Natural killer cell treated with Interleukin-12 subunit alpha and Interleukin-12 subunit beta and Interleukin-15 and Interleukin-18, amount 100 ng/mL, for 72 hours (primary cell): ENCODE measurements at places on chromosomes 7 and 10. TPM values are rescaled to one million over a fixed set of nuclear protein-coding genes. Genes with fewer than 3 reads are reported as not detected.

Gene ATP6V0E2
- 32.6 TPM for total RNA-seq

Gene OPN1SW
- not detected for total RNA-seq

Gene ARHGAP22
- total RNA-seq = 1.8 TPM

Gene NRG3
- not detected for total RNA-seq

Gene ZNF138
- total RNA-seq = 11.6 TPM

Gene CLDN3
- total RNA-seq = not detected

Gene SPDYE6
- not detected for total RNA-seq

Gene CNPY1
- not detected for total RNA-seq

Gene ZNF736
- 17.7 TPM for total RNA-seq

DNA sequence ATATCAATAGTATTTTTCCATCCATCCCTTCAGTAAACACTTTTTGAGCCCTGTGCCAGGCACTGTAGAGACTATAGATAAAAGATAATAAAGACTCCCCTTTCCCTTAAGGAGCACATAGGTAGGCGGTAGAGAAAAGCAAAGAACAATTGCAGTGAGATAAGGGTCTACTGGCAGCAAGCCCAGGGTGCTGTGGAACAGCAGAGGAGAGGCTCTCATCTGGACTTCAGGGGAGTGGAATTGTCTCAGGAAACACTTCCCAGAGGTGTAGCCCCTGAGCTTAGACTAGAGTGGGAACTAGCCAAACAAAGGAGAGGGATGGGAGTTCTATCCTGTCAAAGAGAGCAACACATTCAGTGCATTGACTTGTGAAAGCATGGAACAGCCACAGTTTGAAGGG lies 102.0 kb downstream of the NRF1 start:
- H3K36me3 ChIP-seq = peaks cover 28% of the 10 kb centered on the region
- no peak for DNase-seq
- H3K27me3 ChIP-seq = no peaks in the 10 kb centered on the region
- H3K4me1 ChIP-seq = no peaks in the 10 kb centered on the region

GRCh38 chr10:18582803-18583202 lies 68.6 kb downstream of the NSUN6 start:
- no peak for DNase-seq
- no peaks in the 10 kb centered on the region for H3K27me3 ChIP-seq
- peaks cover 16% of the 10 kb centered on the region for H3K4me1 ChIP-seq
- H3K4me3 ChIP-seq = no peak overlapping the region

DNA sequence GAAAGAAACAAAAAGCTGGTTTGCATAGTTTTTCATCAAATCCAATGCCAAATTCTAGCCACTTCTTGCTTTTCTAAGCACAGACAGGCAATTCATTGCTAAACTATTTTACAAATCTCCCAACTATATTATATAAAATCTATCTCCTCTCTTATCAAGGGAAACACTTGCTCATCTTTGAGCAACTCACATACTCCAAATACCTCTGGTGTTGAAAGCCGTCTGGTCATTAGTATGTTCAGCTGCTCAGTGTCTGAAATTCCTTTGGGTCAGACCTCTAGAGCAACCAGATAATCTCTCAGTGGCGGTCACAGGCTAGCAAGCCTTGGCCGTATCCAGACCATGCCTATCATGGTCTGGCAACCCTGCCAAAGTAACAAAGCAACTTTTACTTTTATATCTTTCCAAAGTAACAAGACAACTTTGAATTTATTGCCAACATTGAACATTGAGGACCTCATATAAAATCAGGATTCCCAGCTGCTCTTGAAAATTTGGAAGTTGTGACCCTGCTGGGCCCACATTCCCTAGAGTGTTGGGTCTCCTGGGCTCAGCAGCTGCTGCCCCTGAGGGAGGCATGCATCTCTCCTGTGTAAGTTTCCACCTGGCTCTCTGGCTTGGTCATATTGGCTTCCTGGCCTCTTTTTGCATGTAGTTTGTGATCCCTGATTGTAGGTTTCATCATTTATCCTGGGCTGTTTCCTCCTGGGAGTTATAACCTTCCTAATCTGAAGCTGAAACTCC lies 56.8 kb upstream of the LANCL2 start:
- no peak for DNase-seq
- H3K4me1 ChIP-seq = peaks cover 77% of the 10 kb centered on the region
- H3K4me3 ChIP-seq = peak overlapping the region; percentile 80

DNA sequence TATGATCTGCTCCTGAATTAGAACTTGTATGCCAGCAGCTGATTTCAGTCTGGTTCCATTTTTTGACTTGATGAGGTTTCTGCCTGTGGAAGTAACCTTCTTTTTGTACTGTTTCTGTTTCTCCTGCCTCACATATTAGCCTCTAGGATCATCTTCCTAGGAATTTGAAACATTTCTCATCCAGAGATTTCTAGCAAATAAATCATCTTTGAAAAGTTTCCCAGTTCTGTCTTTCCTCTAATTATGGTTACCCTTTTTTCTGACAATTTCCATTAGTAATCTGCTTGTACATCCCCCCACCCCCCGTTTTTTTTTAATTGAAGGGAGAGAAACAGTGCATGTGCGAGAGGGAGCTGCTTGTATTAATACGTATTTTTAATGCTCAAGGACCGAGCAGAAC lies 92.2 kb downstream of the NRF1 start:
- H3K36me3 ChIP-seq = no peaks in the 10 kb centered on the region
- no peak for DNase-seq
- H3K27ac ChIP-seq = no peak overlapping the region
- no peak overlapping the region for H3K4me3 ChIP-seq
- H3K27me3 ChIP-seq = no peaks in the 10 kb centered on the region

- H3K36me3 ChIP-seq = no peaks in the 10 kb centered on the region
- peaks cover 8% of the 10 kb centered on the region for H3K4me1 ChIP-seq
- H3K4me3 ChIP-seq = peak overlapping the region; percentile 21
- no peak for DNase-seq
- peaks cover 7% of the 10 kb centered on the region for H3K27me3 ChIP-seq
These were observed 108.0 kb downstream of the MKI67 start for GRCh38 chr10:128018236-128018635.

DNA sequence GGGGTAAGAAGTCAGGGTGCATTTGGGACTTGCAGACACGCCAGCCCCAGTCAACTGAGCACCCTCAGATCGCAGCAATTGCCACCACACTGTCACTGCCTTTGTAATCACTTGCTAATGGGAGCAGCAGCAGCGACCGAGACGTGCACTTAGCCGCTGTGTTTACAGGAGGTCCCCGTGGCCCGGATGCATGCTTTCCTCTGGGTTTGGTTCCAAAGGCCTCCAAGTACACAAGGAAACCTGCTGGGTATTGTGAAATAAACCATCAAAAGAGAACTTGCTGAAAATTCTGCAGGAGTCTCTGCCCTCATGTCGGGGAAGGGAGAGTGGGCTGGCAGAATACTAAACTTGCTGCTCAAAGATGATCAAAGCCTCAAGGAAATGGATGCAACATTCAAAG lies 341.7 kb downstream of the DNAJB6 start:
- H3K27me3 ChIP-seq = peaks cover 38% of the 10 kb centered on the region
- no peaks in the 10 kb centered on the region for H3K4me1 ChIP-seq
- peak; percentile 23 for DNase-seq
- H3K4me3 ChIP-seq = no peak overlapping the region

GRCh38 chr7:20980232-20980631 lies 193.5 kb upstream of the SP8 start:
- no peak overlapping the region for H3K4me3 ChIP-seq
- H3K4me1 ChIP-seq = no peaks in the 10 kb centered on the region
- H3K27me3 ChIP-seq = no peaks in the 10 kb centered on the region
- no peaks in the 10 kb centered on the region for H3K36me3 ChIP-seq
- no peak overlapping the region for H3K27ac ChIP-seq

GRCh38 chr10:98456043-98456570 lies 9.4 kb upstream of the HPS1 start:
- H3K4me1 ChIP-seq = no peaks in the 10 kb centered on the region
- H3K27ac ChIP-seq = no peak overlapping the region
- no peak overlapping the region for H3K4me3 ChIP-seq
- H3K27me3 ChIP-seq = peaks cover 16% of the 10 kb centered on the region
- no peaks in the 10 kb centered on the region for H3K36me3 ChIP-seq

GRCh38 chr10:46291817-46292572 lies 5.2 kb downstream of the ANTXRL start:
- no peak overlapping the region for H3K27ac ChIP-seq
- peaks cover 19% of the 10 kb centered on the region for H3K27me3 ChIP-seq
- no peak for DNase-seq
- no peaks in the 10 kb centered on the region for H3K36me3 ChIP-seq
- no peaks in the 10 kb centered on the region for H3K4me1 ChIP-seq

- H3K27ac ChIP-seq = no peak overlapping the region
- H3K4me3 ChIP-seq = no peak overlapping the region
- H3K27me3 ChIP-seq = peaks cover 3% of the 10 kb centered on the region
These were observed 86.8 kb downstream of the SORBS1 start for GRCh38 chr10:95474228-95475002.

DNA sequence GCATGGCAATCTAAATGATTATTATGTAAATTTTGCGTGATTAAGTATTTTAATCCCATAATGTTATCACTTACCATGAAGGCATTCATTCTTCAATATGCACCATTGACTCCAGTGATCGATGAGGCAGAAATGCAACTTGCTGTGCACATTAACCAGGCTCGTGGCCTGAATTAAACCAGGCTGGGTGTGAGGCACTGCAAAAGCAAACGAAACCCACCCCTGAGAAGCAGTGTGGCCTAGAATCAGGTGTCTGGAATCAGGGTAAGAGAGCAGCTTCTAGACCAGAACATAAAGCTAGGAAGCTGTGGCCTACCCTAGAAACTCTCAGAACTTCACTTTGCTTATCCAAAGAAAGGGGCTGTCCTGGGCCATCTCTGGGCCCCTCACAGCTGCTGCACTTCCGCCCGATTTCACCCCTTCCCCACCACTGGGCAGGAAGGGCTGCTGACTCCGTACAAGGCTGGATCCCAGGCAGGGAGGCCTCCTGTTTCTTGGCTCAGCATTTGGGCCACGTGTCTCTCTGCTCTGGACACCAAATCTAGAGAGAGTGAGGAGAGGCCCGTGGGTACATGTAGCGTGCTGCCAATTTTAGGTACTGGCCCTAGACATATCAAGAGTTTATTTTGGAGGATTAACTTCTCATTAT lies 4.4 kb downstream of the PTPRE start:
- H3K27me3 ChIP-seq = peaks cover 4% of the 10 kb centered on the region
- no peak for DNase-seq
- H3K36me3 ChIP-seq = no peaks in the 10 kb centered on the region
- no peak overlapping the region for H3K4me3 ChIP-seq
- peaks cover 11% of the 10 kb centered on the region for H3K4me1 ChIP-seq

DNA sequence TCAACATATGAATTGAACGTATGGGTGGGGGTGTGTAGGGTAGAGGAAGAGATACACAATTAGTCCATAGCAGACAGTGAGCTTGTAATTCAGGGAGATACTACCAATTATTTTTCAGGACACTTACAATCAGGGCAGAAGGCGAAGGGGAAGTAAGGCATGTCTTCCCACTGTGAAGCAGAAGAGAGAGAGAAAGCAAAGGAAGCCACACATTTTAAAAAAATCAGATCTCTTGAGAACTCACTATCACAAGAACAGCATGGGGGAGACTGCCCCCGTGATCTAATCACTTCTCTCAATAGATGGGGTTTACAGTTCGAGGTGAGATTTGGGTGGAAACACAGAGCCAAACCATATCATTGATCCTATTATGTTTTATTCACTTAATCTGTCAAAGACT lies 116.4 kb upstream of the RPA3 start:
- H3K4me1 ChIP-seq = peaks cover 26% of the 10 kb centered on the region
- no peak overlapping the region for H3K27ac ChIP-seq

DNA sequence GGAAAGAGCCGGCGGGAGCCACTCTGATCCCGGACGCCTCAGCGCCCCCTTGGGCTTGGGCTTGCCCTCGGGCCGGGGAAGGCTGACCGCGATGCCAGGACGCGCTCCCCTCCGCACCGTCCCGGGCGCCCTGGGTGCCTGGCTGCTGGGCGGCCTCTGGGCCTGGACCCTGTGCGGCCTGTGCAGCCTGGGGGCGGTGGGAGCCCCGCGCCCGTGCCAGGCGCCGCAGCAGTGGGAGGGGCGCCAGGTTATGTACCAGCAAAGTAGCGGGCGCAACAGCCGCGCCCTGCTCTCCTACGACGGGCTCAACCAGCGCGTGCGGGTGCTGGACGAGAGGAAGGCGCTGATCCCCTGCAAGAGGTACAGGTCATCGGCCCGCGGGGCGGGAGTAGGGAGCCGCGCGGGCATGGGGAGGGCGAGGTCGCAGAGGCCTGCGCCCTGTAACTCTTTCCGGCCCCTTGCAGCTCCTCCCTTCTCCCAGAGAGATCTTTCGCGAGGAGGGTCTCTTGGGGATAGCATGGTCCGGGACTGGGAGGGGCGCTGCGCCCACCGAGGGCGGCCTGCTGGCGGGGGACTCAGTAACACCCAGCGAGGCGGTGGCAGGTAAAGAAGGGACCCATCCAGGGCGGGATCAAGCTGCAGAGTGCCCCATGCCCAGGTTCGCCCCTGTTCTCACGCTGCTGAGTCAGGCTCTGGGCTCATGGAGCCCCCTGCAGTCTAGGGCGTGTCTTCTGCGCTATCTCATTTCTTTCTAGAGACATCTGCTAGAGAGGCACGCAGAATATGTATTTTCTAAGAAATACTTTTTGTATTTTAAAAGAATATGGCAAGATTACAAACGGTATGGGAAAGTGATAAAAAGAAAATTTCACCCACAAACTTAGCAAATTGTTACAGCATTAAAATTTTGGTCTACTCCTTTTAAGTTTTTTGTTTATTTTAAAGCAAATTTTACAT lies 687 bp downstream of the EPDR1 start:
- peak overlapping the region; percentile 85 for H3K4me3 ChIP-seq
- no peak for DNase-seq
- H3K36me3 ChIP-seq = no peaks in the 10 kb centered on the region
- H3K4me1 ChIP-seq = peaks cover 20% of the 10 kb centered on the region
- H3K27me3 ChIP-seq = peaks cover 23% of the 10 kb centered on the region

- H3K4me3 ChIP-seq = no peak overlapping the region
- no peaks in the 10 kb centered on the region for H3K4me1 ChIP-seq
These were observed 34.9 kb upstream of the SH2B2 start for GRCh38 chr7:102251531-102252365.

DNA sequence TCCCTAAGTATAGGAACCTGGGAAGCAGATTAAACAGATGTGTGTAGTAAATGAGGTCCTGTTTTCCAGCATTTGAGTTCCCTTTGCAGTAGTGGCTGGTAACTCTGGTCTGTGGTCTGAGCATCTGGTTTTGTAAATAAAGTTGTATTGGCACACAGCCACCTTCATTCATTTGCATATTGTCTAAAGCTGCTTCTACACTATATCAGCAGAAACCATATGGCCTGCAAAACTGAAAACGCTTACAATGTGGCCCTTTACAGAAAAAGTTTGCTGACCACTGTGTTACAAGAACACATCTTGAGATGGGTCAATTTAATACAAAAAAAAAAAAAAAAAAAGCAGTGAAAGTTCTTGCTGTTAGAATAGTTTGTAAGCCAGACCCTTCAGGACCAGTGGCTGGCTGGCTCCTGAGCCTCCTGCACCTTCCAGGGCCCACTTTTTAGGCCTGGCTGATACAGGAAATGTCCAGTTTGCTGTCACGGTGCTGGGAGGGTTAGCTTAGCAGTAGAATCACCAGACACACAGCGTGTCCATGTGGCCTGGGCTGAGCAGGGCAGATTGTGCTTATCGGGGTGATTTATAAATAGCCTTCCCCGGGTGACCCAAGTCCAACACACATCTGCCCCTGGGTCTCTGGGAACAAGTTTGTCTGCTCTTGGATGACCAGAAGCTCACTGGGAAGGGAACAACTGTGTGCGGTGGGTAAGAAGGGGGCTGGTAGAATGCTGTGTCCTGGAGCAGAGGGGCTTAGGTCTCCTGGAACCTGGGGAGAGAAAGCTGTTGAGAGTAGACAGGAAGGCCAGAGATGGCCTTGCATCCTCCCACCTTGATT lies 1.4 kb downstream of the C10orf71 start:
- H3K4me3 ChIP-seq = no peak overlapping the region
- no peaks in the 10 kb centered on the region for H3K27me3 ChIP-seq
- peaks cover 13% of the 10 kb centered on the region for H3K4me1 ChIP-seq
- H3K36me3 ChIP-seq = no peaks in the 10 kb centered on the region

GRCh38 chr7:104039363-104039762 lies 49.9 kb upstream of the RELN start:
- H3K27me3 ChIP-seq = no peaks in the 10 kb centered on the region
- DNase-seq = no peak
- no peak overlapping the region for H3K4me3 ChIP-seq
- H3K4me1 ChIP-seq = no peaks in the 10 kb centered on the region
